ENCODE measurements at places on chromosomes 13 and 19. TPM values are rescaled to one million over a fixed set of nuclear protein-coding genes. Genes with fewer than 3 reads are reported as not detected.

DNA sequence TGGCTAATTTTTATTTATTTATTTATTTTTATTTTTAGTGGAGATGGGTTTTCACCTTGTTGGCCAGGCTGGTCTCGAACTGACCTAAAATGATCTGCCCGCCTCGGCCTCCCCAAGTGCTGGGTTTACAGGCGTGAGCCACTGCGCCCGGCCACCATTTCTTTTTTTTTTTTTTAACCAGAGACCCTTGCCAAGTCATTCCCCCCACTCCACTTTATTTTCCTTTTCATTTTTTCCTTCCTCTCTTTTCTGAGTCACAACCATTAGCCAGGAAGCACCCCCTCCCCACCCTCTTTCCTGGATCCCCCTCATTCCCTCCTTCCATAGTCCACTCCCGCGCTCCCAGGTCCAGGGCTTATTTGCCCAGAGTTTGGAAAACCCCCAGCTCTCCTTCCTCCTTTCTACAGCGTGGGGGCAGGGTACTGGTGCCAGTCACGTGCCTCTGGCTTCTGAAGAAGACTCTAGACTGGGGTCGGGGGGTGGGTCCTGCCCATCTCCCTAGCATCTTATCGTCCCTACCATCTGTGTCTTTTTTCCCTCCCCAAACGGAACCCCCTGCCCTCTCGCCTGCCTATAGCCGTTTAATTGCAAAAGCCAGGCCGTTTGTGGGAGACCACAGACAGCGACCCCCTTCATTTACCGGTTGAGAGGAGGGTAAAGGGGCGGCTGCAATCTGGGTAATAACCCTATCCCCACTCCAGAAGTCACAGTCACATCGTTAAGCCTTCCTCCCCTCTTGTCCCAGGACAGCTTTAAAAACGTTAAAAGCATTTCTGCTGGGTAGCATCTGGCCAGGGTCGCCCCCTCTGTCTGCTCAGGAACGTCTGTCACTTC lies 1.1 kb upstream of the CALR start:
- H3K4me1 ChIP-seq: peaks cover 49% of the 10 kb centered on the region
- peak overlapping the region; percentile 100 for H3K4me3 ChIP-seq
- peak overlapping the region; percentile 74 for H3K27ac ChIP-seq
- no peak for DNase-seq

CGB8 gene
- not detected for total RNA-seq

- H3K4me1 ChIP-seq: peaks cover 19% of the 10 kb centered on the region
- H3K4me3 ChIP-seq: no peak overlapping the region
- DNase-seq: peak; percentile 80
- no peaks in the 10 kb centered on the region for H3K27me3 ChIP-seq
- H3K36me3 ChIP-seq: no peaks in the 10 kb centered on the region
These were observed 19.3 kb upstream of the RASA3 start for GRCh38 chr13:114151565-114152284.

GRCh38 chr19:42244347-42245220 lies 2.2 kb upstream of the GSK3A start:
- H3K36me3 ChIP-seq: peaks cover 29% of the 10 kb centered on the region
- DNase-seq: peak; percentile 95
- H3K27ac ChIP-seq: peak overlapping the region; percentile 90
- no peaks in the 10 kb centered on the region for H3K27me3 ChIP-seq

DNA sequence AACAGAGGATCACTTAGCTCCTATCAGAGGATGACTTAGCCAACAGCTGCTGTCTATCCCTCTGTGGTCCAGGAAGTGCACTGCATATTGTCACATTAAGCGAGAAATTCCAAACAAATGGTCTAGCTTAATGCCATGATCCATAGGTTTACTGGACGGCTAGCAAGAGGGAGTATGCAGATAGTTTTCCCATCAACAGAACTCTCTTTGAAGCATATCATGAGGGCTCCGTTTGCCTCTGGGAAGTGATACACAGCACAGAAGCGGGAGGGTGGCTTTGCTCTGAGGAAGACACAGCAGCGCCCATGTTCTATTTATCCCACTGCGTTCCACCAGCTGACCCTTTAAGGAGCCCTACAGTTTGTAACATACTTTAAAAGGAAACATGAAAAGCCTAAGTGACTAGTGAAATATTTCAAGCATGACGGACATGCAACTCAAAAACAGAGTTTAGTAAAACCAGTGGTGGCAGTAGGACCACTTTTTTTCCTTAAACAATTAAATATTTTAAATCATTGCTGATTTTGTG lies 52.7 kb downstream of the COL4A1 start:
- H3K27me3 ChIP-seq: no peaks in the 10 kb centered on the region
- no peaks in the 10 kb centered on the region for H3K36me3 ChIP-seq
- H3K27ac ChIP-seq: no peak overlapping the region
- DNase-seq: no peak
- no peak overlapping the region for H3K4me3 ChIP-seq

GRCh38 chr13:50170447-50171037 lies 155.3 kb downstream of the KCNRG start:
- H3K36me3 ChIP-seq: no peaks in the 10 kb centered on the region
- H3K4me1 ChIP-seq: peaks cover 4% of the 10 kb centered on the region
- H3K27ac ChIP-seq: no peak overlapping the region
- no peak for DNase-seq
- no peak overlapping the region for H3K4me3 ChIP-seq

DNA sequence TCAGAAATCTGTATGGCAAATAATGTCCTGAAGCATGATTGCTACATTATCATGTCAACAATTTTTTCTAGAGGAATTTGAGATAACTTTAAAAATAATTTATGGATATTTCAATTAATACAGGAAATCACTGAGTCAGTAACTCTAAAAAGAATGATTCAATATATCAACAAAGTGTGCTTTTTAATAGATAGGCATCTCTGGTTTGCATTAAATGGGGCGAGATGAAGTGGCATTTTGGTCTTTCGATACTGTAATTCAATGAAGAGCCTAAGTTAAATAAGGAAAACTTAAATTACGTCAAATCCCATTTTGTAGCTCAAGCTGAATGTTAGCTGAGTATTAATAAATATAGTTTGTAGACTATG lies 342.8 kb downstream of the DACH1 start:
- no peaks in the 10 kb centered on the region for H3K27me3 ChIP-seq
- H3K27ac ChIP-seq: no peak overlapping the region
- H3K36me3 ChIP-seq: no peaks in the 10 kb centered on the region
- no peak for DNase-seq
